ENCODE measurements at places on chromosomes 5 and 9.

- no peak for DNase-seq
Measured at GRCh38 chr9:27441741-27442070, 82.4 kb upstream of the IFNK start.

- no peak for DNase-seq
Measured at GRCh38 chr5:123001808-123002207, 34.7 kb downstream of the PPIC start.

- DNase-seq = no peak
Measured at GRCh38 chr5:69113851-69114250, 20.0 kb downstream of the SLC30A5 start.

DNA sequence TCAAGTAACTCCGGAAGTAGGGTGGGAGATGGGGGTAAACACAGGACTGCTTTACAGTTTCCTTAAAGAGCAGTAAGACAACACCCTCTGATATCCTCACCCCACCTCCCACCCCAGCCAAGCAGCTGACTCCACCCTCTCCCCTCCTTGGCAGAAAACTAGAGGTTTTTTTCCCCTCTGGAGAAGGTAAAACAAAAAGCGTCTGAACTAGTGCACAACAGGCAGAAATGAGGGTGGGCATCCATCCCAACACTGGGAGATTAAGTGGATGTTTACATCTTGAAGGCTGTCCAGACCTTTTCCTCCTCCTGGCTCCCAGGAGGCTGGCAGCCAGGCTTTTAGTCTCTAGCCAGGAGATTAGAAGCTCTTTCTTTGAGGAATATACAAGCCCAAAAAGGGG is 13.9 kb upstream of the CTNNAL1 start:
- no peak for DNase-seq

- no peak for DNase-seq
Measured at GRCh38 chr5:37930350-37930749, 90.5 kb upstream of the GDNF start.
